ENCODE measurements at places on chromosomes 7 and 10.

- DNase-seq: no peak
Observed at GRCh38 chr7:153061910-153062528, 302.5 kb downstream of the ACTR3B start.

DNA sequence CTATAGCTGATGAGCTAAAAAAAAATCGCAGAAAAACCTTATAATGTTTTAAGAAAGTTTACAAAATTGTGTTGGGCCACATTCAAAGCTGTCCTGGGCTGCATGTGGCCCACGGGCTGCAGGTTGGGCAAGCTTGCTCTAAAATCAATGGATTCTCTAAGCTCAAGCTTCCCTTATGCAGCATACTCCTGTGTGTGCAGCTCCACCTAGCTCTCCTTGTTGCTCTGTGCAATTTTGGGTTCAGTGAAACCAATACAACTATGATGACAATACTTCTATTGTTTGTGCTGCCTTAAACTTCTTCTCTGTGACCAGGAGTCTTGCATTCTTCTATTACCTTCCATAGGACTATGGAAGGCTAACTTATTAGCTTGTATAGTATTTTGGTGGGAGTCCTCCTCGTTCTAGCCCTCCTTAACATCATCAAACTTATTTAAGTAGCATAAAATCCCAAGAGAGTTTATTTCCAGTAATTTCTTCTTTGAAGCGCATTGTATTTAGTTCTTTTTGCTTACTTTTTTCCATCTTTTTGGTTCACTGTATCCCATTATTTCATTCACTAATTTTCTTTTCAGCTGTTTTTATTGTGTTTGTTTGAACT, 170.9 kb upstream of the SMIM30 start:
- DNase-seq: no peak

DNA sequence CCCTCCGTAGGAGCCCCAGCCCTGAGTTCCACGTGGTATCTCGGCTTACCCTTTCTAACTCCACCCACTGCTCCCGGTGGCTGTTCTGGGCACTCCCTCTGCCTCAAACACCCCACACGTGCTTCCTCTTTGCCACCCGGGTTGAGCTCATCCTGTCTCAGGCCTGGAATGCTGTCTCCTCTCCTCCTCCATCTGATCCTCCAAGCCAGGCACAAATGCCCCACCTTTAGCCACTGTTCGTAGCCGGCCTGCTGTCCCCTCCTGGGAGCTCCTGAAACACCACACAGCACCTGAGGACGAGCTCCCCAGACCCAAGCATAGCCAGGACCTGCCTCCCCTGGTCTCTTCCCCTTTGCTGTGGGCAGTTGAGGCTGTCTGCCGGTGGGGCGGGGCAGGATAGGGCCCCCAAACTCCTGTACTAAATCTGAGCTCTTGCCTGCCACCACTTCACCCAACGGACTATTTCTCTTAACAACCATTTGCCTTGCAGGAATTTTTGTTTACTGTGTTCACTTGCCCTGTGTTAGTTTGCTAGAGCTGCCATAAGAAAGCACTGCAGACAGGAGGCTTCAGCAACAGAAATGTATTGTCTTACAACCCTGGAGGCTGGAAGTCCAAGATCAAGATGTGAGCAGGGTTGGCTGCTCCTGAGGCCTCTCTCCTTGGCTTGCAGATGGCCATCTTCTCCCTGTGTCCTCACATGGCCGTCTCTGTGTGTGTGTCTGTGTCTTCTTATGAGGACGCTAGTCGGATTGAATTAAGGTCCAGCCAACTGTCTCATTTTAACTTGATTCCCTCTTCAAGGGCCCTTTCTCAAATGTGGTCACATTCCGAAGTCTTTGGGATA, 58.3 kb upstream of the SHH start:
- no peak for DNase-seq

DNA sequence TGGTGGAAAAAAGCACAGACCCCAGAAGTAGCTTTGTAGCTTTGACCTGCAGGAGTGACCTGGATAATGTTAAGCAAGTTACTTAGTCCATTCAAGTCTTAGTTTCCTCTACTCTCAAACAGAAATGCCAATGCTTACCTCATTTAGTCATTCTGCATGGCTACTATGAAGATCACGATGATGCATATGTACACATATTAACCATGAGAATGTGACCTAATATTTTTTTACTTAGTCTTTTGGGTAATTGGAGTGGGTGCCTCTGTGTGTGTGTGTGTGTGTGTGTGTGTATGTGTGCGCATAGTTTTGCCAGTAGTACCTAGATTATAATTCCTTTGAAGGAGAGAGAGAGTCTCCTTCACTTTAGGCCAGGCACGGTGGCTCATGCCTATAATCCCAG, 95.8 kb downstream of the NRP1 start:
- no peak for DNase-seq

- DNase-seq: peak; percentile 70
Observed at GRCh38 chr7:98178321-98178720, 32.9 kb upstream of the BHLHA15 start.

- no peak for DNase-seq
Observed at GRCh38 chr10:61970182-61971002, 68.9 kb downstream of the ARID5B start.

DNA sequence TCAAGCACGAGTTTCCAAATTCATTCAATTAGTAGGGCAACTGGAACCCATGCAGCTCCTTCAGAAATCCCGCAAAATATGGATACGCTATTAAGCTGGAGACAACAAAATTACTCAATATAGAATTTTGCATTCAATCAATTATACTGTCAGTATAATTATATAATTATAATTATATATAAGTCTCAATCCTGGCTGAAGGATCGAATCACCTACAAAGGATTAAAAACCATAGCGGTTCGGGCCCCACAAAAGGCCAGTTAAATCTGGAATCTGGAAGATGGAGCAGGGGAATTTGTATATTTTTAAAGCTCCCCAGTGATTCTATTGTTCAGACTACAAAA, 55.7 kb downstream of the FHIP2A start:
- DNase-seq: no peak

DNA sequence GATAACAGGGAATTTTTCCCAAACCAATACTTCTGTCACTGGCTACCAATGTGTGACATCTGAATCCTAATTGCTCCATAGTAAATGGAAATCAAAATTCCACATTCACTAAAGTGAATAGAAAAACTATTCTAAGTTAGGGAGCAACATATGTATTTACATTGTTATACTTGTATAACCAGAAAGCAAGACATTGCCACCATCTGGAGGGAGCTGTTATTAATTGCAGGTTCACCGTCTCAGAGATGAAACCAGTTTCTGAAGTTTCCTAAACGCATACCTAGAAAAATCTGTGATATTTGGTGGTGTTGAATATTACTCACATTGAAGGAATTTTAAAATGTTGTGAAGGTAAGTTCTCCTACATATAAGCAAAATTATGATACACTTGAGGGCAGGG, 390.1 kb downstream of the NXPH1 start:
- no peak for DNase-seq

GRCh38 chr7:101516851-101517250, 112.2 kb downstream of the MYL10 start:
- DNase-seq: no peak

DNA sequence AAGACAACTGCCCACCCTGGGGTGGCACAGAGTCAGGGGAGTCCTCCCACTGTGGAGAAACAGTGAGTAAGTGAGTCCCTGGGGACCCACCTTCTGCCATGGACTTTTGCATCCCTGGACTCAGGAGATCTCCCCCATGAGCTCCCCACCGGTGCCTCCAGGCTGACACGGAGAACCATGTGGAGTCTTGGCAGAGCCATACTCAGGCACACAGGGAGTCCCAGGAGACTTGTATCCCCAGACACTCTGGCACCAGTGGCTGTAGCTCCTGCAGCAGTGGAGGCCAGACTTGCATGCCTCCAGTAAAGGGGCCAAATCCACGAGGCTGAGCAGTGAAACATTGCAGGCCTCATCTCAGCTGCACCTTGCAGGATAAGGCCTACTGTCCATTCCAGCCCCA, 791.4 kb downstream of the PCDH15 start:
- DNase-seq: no peak

DNA sequence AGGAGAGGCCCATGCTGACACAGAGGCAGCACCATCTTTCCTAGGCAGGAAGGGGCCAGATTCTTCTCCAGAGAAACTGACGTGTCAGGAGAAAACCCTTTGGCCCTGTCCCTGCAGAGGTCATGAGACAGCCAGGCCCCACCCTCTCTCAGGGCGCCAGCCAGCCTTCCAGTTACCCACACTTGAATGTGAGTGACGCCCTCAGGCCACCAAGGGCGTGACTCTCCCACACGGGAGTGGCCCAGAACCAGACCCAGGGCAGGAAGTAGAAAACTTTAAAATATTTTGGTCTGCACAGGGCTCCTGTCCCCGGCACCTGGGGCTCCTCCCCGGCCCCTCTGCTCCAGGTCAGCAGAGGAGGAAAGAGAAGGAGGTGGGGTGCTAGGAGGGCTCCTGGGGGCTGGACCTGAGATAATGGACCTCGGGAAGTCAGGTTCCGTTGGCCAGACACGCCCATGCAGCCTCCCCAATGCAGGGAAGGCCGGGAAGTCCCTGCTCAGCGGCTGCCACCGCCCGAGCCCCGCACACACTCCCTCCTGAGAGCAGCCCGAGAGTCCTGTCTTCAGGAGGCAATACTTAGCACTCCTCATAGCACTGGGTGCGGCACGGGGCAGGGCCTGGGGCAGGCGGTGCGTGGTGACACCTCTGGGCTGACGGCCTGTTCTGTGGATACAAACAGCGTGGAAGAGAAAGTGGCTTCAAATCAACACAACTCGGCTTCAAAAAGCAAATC, 67.0 kb upstream of the CFAP46 start:
- no peak for DNase-seq

GRCh38 chr7:129146237-129146979, 1.9 kb downstream of the TSPAN33 start:
- DNase-seq: no peak

DNA sequence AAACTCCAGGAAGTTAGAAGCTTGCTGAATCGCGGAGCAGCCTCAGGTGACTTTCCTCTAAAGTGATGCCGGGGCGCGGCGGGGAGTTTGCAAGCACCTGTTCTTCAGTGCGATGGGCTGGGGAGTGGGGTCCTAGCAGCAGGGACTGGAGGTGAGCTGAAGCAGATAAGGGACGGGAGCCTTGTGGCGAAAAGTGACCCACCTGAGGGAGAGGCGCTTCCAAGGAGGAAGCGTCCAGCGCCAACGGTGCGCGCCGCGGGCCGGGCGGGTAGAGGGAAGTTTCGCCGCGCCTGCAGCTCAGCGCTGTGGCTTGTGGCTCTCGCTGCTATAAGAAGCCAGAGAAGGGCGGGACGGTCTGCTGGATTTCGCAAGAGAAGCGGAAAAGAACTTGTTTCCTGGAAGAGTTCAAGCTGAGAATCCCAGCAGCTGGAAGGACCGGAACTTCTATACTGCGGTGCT, at the start of gene STEAP4:
Gene STEAP4, minus strand, starts transcription at position 305 of the 459 bp plus-strand sequence. CDS start 22,625 bp downstream, outside the sequence.
- peak; percentile 29 for DNase-seq

GRCh38 chr7:115478426-115478825, 552.1 kb downstream of the TFEC start:
- no peak for DNase-seq

GRCh38 chr7:88666626-88667025, 92.9 kb upstream of the ZNF804B start:
- no peak for DNase-seq

DNA sequence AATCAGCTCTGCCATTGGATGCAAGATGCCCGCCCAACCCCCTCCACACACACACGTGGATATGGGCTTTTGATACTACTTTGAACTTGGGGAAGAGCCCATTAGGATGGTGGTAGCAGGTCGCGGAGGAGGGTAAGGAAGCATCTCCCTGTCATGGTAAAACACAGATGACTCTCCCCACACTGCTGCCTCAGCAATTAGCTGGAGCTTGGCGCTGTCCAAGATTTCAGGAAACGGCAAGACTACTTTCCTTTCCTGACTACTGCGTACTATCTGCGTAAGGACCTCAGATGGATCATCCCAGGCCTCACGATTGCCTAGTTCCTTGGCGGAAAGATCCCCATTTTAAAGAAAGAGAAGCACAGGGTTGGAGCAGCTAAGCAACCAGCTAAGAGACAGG, 134.3 kb downstream of the C10orf90 start:
- no peak for DNase-seq

- DNase-seq: no peak
Observed at GRCh38 chr7:114832906-114833595, 88.8 kb upstream of the MDFIC start.

- no peak for DNase-seq
Observed at GRCh38 chr10:129419397-129419796, 47.6 kb upstream of the MGMT start.

DNA sequence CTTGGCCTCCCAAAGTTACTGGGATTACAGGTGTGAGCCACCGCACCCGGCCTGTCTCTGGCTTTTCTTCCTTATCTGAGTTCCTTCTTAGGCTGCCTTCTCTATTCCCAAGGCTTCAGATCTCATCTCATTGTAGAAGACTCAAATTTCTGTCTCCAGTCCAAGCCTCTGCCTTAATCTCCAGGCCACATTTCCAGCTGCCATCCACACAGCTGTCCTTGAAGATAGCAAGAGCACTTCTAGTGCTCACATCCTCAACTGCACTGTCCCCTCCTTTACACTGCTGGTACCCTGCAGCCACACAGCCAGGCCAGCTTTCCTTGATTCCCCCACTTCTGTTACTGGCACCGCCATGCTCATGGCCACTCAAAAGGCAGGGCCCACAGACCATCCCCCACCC, 35.6 kb downstream of the POLL start:
- DNase-seq: no peak

- peak; percentile 47 for DNase-seq
Observed at GRCh38 chr10:71622154-71622526, 97.4 kb downstream of the C10orf105 start.

- DNase-seq: no peak
Observed at GRCh38 chr7:133873187-133873586, 254.0 kb upstream of the LRGUK start.

DNA sequence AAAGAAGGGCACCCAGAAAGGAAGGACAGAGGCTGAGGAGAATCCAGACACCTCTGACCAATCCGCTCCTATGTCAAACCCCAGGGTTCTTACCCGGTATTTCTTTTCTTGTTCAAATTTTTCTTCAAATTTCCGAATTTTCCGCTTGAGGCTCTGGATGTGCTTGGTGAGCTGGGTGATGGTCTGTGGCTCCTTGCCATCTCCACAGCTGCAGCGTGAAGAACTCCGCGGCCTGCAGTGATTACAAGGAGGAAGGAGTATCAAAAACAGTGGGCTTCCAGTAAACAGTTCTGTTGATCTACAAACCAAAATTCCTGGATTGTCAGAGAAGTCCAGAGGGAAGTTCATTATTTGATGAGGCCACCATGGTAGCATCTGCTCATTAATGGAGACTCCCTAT, 92.0 kb downstream of the PHYHIPL start:
- DNase-seq: no peak

DNA sequence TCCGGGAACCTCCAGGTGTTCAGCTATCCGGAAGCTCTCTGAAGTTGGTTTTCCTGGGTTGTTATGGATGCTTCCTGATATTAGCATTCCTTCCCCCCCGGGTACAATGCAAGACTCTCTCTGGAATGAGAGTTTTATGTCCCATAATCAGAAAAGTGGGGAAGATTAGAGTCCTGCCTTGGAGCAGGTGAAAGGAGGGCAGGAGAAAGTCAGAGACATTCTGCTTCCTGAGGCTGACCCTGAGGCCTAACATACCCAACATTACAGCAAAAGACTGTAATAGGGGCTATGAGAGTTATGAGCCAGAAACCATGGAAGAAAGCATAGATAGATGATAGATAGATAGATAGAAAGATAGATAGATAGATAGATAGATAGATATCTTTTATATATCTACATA, 36.9 kb downstream of the PRPS1L1 start:
- no peak for DNase-seq
